Stimulated activated CD8-positive, alpha-beta memory T cell treated with anti-CD3 and anti-CD28 coated beads, Interleukin-15, amount 100 ng/mL, for 48 hours (primary cell): ENCODE measurements at places on chromosomes 7 and 10.

GRCh38 chr7:114104035-114104434 lies 185.2 kb upstream of the PPP1R3A start:
- no peak for DNase-seq

DNA sequence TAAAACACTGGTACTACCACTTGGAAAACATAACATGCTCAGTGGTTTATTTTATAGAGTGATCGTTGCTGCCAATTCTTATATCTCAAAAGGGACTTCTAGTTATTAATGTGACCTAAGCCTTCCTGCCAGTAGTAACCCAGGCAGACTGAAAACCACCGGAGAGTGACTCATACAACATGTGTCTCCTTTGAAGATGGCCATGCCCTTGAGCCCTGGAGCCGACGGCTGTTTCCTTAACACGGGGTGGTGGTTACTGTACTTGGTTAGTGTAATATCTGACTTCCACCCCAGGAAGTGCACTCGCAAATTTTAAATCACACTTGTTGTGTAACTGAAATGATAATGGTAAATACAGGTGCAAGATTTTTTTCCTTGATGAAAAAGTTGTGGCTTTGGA lies 30.5 kb downstream of the JAKMIP3 start:
- no peak for DNase-seq

- DNase-seq = no peak
Measured at GRCh38 chr10:110500515-110500905, 2.8 kb downstream of the DUSP5 start.

DNA sequence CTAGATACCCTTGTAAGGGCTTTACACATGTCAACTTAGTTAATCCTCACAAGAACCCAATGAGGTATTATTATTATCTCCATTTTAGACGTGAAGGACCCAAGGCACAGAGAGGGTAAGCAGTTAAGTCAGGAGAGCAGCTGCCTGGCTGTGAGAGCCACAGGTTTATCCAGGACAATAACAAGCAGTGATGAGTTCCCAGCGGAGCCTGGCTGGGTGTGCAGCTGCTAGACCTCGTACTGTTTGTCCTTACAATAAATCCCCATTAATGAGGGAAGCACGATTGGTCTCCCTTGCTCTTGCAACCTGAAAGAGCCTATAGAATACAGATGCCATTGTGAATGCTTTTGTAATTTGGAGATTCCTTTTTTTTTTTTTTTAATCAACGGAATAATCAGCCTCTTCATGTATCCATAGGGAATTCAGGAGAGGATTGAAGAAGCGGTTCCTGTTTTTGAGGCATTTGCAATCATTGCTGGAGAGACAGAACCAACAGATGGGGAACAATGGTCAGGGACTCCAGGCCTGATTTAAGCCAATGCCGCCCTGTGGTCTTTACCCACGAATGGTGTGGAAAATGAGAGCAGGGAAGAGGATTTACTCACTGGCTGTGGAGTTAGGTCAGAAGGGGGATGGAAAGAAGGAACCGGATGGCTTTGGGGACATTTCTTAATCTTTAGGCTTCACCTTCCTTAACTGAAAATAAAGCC lies 12.3 kb upstream of the ASB4 start:
- DNase-seq = no peak

- DNase-seq = no peak
Measured at GRCh38 chr10:69845574-69846292, 44.0 kb downstream of the COL13A1 start.

- no peak for DNase-seq
Measured at GRCh38 chr10:73989594-73990150, 8.2 kb upstream of the VCL start.
